Hematopoietic multipotent progenitor cell (in vitro differentiated cells): ENCODE measurements at places on chromosomes 5 and 9. TPM values are rescaled to one million over a fixed set of nuclear protein-coding genes. Genes with fewer than 3 reads are reported as not detected.

PRR7 gene
- total RNA-seq: 30.7 TPM

GRCh38 chr5:3660630-3661029 is 65.0 kb downstream of the IRX1 start:
- DNase-seq: no peak

FBP1 gene
- total RNA-seq: 0.54 TPM

DNA sequence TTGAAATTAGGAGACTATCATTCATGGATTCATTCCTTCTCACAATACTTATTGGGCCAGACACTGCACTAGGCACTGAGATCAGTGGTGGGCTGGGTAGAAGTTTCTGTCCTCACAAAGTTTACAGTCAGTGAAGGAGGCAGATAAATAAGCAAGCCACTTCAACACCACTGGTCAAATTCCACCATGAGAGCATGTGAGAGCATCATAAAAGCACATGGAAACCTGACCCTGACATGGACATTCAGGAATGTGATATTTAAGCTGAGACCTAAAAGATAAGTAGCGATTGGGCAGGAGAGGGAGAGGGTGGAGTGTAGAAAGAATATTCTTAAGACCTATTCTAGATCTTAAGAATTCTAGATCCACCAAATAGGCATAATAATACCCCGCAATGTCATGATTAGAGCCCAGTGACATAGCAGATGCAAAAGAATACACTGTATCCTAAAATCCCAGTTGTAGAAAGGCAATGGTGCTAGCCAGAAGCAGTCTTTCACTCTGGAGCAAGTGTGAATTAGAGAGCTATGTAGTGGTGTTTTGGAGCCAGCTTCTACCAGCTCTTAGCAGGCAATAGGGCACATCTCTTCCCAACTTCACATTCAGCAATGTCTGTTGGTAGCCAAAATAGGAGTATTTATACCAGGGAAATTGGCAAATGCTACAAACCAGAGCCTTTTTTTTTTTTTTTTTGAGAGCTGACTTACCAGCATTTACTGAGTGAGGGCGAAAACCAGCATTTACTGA is 46.4 kb downstream of the SH3RF2 start:
- no peak for DNase-seq
